Left ventricle myocardium inferior (tissue), 1 donor: ENCODE measurements at places on chromosomes 3 and 15.

GRCh38 chr15:79953951-79954444 lies 17.0 kb downstream of the BCL2A1 start:
- DNase-seq: no peak

GRCh38 chr15:70789213-70789612 lies 25.9 kb upstream of the UACA start:
- no peak for DNase-seq

- no peak for DNase-seq
Observed at GRCh38 chr3:464255-464654, 267.7 kb downstream of the CHL1 start.

- no peak for DNase-seq
Observed at GRCh38 chr3:36964817-36965216, 20.0 kb upstream of the TRANK1 start.

DNA sequence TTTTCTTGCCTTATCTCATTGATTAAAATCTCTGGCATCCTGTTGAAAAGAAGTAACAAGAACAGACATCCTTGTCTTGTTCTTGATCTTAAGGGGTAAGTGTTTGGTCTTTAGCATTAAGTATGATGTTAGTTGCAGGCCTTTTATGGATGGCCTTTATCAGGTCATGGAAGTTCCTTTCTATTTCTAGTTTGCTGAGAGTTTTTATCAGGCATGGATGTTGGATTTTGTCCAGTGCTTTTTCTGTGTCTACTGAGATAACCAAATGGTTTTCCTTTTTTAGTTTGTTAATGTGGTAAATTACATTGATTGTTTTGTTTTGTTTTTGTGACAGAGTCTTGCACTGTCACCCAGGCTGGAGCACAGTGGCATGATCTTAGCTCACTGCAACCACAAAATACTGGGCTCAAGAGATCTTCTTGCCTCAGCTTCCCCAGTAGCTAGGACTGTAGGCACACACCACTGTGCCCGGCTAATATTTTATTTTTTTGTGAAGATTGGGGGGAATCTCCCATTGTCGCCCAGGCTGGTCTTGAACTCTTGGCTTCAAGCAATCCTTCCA lies 26.3 kb downstream of the MRAS start:
- no peak for DNase-seq

- DNase-seq: no peak
Observed at GRCh38 chr15:38714309-38715072, 149.9 kb upstream of the RASGRP1 start.

GRCh38 chr15:60520013-60520824 lies 41.3 kb upstream of the ICE2 start:
- no peak for DNase-seq

DNA sequence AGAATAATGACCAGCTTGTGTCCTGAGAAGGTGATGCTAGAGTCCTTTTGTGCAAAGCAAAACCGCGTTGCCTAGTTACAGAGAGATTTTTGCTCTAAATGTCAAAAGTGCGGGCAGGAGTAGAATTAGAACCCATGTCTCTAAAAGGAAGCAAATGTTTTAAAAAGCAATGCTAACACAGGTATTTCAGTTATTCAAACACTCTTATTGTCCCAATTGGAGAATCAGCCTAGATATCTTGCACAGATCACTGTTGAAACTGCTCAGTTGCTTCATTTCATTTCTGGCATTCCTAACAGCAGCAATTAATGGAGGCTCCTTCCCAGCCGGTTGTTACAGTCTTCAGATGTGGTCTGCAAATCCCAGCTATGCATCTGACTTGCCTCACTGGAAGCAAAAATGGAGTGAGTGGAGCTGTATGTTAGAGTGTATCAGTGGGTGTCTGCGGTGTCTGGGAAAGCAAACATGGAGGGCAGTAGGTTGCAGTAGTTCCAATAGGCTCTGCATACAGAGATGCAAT lies 55.6 kb upstream of the SEMA6D start:
- no peak for DNase-seq

DNA sequence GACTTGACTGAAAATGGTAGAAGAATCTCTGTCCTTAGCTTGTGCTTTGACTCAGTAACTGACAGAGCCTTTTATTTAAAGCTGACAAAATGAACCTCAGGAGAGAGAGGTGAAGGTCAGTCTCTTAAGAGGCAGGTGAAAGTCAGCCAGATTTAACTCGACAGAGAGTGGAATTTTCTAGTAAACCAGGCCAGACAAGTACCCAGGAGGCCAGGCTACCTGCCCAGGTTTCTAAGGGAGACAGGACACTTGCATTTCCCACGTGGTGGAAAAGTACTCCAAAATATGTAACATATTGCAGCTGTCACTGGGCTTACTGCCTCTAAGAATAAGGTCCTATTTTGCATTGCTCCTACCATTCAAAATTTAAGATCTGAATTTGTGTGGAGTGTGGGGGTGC lies 167.9 kb downstream of the FMN1 start:
- peak; percentile 45 for DNase-seq

DNA sequence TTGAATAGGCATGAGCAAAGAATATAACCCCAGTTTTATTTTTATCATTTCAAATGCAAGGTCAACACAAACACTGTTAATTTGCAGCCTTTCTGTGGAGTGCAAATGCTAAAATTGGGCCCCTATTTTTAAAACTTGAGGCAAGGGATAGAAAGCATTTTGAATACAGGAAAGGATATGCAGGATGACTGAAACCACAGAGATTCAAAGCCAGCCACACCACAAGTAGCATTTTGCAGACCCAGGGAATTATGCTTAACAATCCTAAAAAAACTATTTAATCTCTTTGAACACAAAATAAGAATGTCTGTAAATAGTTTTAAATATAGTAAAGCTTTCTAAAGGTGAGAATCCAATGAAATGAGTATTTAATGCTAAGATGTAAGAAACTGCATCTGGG lies 62.9 kb upstream of the TRPC1 start:
- DNase-seq: no peak

GRCh38 chr3:179100652-179101051 lies 29.0 kb upstream of the ZMAT3 start:
- DNase-seq: no peak

DNA sequence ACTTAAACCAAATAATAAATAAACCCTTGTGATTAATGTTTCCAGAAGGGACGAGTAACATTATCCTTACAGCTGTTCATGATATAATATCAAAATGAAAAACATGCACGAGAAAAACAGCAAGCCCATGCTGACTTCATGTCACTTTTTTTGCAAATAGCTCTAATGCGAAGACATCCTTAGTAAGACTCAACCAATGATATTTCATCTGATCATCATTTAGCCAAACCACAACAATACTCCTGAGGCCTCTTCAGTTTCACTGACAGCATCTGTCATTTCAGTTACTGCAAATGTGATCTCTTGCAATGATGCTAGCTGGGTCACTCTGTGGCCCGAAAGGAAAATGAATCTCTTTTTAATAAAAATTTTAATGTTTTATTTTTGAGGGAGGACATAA lies 74.0 kb downstream of the POLR2M start:
- DNase-seq: no peak

DNA sequence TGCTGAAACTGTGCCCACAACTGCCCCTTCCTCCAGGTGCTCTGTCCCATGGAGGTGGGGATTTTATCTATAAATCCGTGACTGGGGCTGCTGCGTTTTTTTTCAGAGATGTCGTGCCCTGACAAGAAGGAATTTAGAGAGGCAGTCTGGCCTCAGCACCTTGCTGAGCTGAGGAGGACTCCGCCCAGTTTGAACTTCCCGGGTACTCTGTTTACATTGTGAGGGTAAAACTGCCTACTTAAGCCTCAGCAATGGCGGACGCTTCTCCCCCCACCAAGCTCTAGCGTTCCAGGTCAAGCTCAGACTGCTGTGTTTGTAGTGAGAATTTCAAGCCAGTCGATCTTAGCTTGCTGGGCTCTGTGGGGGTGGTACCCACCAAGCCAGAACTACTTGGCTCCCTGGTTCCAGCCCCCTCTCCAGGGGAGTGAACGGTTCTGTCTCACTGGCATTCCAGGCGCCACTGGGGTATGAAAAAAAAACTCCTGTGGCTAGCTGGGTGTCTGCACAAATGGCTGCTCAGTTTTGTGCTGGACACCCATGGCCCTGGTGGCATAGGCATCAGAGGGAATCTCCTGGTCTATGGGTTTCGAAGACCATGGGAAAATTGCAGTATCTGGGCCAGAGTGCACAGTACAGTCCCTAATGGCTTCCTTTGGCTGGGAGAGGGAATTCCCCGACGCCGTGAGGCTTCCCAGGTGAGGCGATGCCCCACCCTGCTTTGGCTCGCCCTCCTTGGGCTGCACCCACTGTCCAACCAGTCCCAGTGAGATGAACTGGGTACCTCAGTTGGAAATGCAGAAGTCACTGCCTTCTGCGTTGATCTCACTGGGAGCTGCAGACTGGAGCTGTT lies 68.5 kb upstream of the SGO1 start:
- DNase-seq: no peak

GRCh38 chr15:67880651-67881182 lies 40.9 kb upstream of the RNU6-1 start:
- DNase-seq: no peak

- peak; percentile 15 for DNase-seq
Observed at GRCh38 chr15:79640206-79640605, 208.1 kb downstream of the MINAR1 start.

DNA sequence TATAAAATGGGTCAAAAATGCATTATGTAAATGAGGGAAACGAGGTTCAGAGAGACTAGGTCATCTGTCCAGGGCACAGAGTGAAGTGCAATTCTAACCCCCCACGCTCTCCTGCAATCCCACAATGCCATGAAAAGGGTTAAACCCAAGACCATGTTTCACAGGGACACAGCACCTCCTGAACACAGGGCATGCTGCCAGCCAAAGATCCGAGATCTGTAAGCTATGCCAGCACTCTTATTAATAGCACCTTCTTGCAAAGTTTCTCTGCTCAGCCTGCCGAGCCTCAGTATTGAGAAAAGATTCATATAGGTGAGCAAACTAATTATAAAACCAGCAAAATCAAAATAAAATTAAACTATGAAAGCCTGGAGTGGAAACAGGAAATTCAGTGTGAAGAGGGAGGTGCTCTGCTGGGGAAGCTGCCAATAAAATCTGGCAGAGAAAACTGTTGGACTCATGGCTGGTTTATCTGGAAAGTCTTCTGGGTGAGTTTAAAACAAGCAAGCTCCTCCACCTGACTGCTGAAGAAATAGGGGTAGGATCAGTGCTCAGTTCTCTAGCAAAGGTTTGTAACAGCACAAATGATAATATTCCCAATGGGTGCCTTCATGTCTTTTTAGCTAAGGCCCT lies 50.3 kb downstream of the LRIG1 start:
- peak; percentile 55 for DNase-seq

DNA sequence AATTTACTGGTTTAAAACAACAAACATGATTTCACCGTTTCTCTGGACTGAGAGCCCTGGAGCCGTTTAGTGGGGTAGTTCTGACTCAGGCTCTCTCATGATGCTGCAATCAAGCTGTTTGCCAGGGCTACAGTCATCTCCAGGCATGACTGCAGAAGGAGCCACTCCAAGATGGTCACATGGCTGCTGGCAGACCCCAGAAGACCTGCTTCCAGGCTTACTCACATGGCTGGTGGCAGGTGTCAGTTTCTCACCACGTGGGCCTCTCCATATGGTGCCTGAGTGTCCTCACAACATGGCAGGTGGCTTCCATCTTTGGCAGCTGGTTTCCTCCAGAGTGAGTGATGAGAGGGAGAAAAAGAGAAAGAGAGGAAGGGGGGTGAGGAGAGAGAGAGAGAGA lies 378.3 kb upstream of the RGMA start:
- DNase-seq: peak; percentile 82

DNA sequence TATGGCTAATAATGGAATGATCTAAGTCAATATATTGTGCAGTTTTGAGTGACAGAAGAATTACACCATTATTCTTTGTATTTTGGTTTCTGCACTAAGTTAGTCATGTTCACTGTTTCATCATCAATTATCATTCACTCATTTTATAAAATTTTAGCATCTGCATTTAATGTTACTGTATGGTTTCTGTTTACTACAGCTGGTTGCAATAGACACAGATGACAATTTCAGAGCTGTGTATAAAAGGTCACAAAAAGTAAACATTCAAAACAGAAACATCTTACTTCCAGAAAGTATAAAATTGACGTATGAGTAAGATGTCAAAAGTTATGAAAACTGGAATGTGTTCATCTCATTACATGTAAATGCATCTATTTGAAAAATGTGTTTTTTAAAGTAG lies 111.1 kb upstream of the GBE1 start:
- no peak for DNase-seq

GRCh38 chr3:23575697-23576096 lies 230.1 kb upstream of the UBE2E1 start:
- no peak for DNase-seq

- DNase-seq: no peak
Observed at GRCh38 chr15:60004846-60005351, 788 bp downstream of the FOXB1 start.

DNA sequence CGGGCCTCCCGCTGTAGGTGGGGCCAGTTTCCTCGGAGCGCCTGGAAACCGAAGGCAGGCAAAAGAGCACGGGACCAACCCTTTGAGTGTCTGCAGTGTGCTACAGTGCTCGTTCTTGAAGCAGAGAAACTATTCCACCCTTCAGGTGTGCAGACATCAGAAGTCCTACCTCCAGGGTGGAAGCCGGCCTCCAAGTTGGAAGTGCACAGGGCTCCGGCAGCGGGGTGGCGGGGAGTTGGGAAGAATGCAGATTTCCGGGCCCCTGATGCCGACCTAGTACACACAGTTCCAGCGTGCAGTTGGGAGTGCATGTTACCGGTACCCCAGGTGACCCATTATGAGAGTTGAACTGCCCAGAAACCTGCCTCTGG lies 3.0 kb downstream of the KLF13 start:
- DNase-seq: no peak

GRCh38 chr3:38986901-38987300 lies 64.8 kb downstream of the SCN11A start:
- no peak for DNase-seq

DNA sequence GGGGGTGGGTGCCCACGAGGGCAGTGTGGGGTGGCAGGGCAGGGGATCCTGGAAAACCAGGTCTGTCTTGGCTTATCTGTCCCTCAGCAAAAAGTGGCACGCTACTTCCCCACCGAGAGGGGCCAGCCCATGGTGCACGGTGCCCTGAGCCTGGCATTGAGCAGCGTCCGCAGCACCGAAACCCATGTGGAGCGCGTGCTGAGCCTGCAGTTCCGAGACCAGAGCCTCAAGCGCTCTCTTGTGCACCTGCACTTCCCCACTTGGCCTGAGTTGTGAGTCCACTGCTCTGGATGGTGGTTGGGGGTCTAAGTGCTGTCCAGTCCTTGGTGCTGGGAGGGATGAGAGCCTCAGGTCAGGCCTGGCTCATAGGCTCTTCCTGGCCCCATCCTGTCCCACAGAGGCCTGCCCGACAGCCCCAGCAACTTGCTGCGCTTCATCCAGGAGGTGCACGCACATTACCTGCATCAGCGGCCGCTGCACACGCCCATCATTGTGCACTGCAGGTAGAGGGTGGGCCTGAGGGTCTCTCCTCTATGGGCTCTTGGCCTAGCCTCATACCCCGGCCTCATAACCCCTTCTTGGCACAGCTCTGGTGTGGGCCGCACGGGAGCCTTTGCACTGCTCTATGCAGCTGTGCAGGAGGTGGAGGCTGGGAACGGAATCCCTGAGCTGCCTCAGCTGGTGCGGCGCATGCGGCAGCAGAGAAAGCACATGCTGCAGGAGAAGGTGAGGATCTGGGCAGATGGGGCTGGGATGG lies 31.1 kb downstream of the PTPN23 start:
- DNase-seq: no peak
